ENCODE measurements at places on chromosomes 16 and 17. TPM values are rescaled to one million over a fixed set of nuclear protein-coding genes. Genes with fewer than 3 reads are reported as not detected.

The SOST gene
- not detected for total RNA-seq

The SLC9A5 gene
- total RNA-seq: 1.3 TPM

The TEKT5 gene
- 1.4 TPM for total RNA-seq

The CTRB1 gene
- total RNA-seq: not detected

The GAS2L2 gene
- total RNA-seq: not detected

The KCNAB3 gene
- total RNA-seq: not detected

GRCh38 chr17:12007466-12007865 is 10.2 kb upstream of the ZNF18 start:
- no peak for DNase-seq

GRCh38 chr16:87918338-87918737 is 18.0 kb downstream of the CA5A start:
- DNase-seq: peak; percentile 73

DNA sequence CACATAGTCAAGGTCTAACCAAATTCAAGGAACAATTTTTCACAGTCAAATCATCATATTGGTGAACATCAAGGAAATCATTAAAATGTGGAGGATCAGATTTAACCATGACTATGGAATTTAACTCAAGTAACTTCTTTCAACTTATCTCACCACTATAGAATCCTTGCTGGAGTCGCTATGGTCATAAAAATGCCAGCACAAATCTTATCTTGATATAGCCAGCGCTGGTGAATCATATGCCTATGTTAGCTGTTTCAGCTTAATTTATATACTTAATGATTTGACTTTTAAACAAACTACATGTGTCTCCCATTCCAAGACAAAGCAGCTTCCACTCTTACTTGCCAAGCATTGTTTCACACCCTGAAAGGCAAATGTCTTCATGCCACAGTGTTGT is 416.4 kb downstream of the CDH11 start:
- DNase-seq: no peak

GRCh38 chr17:78290721-78291120 is 59.3 kb downstream of the TMEM235 start:
- DNase-seq: no peak

DNA sequence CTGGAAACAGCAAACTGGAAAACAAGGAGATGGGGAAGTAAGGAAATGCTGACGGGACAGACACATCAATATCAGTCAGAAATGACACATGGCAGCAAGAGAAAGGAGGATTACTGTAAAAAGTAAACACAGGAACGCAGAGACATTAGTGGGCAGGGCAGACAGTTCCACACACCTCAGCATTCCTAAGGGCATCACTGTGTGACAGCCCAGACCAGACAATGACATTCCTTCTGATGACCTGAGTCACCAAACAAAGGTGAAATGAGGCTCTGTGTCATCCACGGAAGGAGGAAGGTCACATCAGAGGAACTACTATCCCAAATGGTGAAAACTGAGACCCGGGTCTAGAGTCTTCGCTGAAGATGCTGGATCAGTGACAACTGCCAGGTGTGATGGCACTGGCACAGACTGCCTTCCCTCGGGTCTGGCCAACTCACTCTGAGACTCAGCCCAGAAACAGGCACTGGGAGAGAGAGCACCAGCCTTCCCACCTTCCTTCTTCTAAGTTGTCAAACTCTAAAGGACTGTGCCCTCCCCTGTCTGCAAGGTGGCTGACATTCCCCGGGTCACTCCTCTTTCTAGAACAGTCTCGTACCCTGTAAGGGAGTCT is 36.7 kb downstream of the TK2 start:
- DNase-seq: peak; percentile 64

- no peak for DNase-seq
Observed at GRCh38 chr17:39946551-39947330, 16.1 kb upstream of the GSDMA start.

- DNase-seq: peak; percentile 52
Observed at GRCh38 chr17:63919311-63919723, 678 bp upstream of the GH1 start.

GRCh38 chr16:84988328-84989080 is 22.8 kb downstream of the ZDHHC7 start:
- DNase-seq: no peak

DNA sequence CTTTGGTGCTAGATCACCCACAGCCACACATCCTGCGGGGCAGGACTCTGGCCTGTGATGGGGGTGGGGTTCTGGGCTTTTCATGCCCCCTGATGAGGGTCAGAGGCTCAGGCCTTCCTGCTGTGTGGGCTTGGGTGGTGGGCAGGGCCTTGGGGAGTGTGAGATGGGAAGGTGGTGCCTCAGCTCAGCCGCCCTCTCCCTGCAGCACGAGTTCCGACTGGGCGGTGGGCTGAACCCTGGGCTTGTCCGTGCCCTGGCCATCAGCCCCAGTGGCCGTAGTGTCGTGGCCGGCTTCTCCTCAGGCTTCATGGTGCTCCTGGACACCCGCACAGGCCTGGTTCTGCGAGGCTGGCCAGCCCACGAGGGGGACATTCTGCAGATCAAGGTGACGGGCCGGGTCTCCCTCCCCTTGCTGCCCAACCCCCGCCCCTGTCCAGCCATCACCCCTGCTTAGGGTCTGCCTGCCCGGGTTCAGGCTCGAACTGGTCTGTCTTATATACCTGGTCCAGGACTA is 6.8 kb upstream of the SERPINF2 start:
- DNase-seq: no peak

- DNase-seq: peak; percentile 62
Observed at GRCh38 chr16:89720813-89721545, at the start of the genes VPS9D1 and ZNF276. Gene VPS9D1 (minus strand): TSS chr16:89720898. CDS start chr16:89720861, 37 bp downstream. Gene ZNF276 (plus strand): TSS chr16:89721537. CDS start chr16:89721641, 104 bp downstream.

GRCh38 chr17:28763804-28764266 is 20.0 kb downstream of the TRAF4 start:
- DNase-seq: peak; percentile 77

GRCh38 chr16:53132406-53132805 is 77.6 kb downstream of the CHD9 start:
- DNase-seq: no peak

DNA sequence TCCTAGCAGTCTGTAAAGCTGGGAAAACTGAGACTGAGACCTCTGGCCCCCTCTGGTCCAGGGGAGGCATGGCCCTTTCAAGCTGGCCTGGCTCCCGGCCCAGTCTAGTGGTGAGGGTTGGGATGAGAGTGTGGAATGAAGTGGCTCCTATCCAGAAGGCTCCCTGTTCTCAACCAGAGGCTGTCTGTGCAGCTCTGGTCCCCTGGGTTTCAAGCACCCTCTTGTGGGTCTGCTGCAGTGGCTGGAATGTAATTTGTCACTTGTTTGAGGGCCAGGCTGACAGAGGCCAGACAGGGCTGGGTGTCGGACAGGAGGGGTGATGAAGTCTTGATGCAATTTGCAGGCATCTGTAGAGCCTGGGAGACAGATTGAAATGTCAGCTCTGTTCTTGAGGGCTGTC is 22.1 kb upstream of the PHF12 start:
- peak; percentile 62 for DNase-seq

DNA sequence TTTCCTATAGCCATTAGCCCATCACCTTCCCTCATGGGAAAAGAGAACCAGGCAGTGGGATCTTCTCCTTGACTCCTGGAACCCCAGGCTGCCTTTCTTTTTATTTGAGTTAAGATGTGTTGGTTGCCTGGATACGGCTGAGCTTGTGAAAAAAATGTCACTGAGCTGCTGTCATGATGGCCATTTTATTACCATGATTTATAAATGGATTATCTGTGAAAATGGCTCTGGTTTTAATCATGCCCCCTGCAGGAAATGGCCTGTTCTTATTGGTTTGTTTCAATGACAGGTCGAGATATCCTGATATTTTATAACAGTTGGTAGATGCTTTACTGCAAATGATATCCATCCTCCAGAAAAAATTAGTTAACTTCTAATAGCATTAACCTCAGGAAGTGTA is 640.4 kb downstream of the CDH11 start:
- DNase-seq: peak; percentile 6

- no peak for DNase-seq
Observed at GRCh38 chr16:54817940-54818574, 112.6 kb upstream of the IRX5 start.

DNA sequence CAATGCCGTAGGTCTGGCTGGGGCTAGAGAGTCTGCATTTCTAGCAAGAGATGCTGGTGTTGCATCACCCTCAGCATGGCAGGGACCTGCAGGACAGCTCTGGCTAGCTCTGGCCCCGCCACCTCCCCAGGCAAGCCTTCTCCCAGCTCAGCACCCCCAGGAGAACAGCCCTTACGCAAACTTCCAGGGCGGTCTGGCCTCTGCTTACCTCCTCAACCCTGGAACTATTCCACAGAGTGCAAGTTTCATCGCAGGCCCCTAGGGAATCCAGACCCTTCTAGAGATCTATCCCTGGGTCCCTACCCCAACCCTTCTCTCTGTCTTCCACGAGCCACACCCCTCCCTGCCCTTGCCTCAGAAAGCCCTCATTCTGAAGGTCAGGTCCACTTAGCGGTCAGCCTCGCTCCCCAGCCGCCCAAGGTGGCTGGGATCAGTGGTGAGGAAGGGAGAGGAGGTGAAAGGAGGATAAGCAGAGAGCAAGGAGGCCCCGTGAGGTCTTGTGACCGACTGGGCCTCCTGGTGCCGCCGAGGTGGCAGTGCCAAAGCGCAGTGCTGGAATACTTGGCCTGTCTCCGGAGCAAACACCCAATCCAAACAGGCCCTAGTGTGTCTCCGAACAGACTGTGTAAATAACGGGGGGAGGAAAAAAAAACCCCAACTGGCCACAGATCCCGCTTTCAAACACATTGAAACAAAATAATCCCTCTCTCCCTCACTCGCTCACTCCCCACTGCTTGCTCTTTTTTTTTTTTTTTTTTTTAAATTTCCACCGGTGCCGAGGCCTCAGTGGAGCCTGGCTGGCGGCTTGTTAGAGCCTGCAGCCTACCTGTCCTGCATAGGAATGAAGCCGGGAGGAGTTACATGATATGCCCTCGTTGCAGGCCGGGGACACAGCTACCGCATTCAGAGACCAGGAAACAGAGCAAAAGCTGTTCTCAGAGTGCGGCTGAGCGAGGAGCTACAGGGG is 380.9 kb downstream of the SOX9 start:
- DNase-seq: no peak

- no peak for DNase-seq
Observed at GRCh38 chr17:58503866-58504265, 10.6 kb downstream of the MTMR4 start.

DNA sequence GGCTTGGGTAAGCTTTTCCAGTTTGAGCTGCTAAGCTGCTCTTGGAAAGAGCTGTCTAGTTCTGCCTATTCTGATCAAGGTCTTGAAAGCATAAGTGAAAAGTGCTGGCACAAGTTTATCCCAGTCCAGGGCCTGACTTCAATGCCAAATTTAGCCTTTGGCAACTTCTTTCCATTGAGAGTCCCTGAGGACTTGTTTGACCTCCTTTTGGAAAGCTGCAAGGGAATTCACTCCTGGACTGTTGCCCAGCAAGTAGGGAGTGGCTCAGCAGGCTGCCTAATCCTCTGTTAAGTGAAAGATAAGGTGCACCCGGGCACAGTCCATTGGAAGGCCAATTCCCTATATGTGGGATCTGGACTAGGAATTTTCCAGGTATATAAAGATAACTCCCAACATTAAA is 16.0 kb upstream of the TANC2 start:
- peak; percentile 83 for DNase-seq

DNA sequence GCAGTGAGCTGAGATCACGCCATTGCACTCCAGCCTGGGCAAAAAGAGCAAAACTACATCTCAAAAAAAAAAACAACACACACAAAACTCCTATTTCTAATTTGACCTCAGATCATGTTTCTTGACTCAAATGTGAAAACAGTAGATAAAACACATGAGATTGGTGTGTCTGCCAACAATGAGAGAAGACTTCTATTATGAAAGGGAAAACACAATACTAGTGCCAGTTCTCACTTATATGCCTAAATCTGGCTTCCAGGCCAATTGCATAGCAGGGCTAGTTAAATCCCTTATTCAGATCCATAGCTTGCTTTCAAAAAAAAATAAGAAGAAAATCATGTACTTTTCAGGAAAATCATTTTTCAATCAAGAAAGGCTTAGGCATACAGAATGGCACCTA is 39.4 kb downstream of the AP1G1 start:
- DNase-seq: no peak

DNA sequence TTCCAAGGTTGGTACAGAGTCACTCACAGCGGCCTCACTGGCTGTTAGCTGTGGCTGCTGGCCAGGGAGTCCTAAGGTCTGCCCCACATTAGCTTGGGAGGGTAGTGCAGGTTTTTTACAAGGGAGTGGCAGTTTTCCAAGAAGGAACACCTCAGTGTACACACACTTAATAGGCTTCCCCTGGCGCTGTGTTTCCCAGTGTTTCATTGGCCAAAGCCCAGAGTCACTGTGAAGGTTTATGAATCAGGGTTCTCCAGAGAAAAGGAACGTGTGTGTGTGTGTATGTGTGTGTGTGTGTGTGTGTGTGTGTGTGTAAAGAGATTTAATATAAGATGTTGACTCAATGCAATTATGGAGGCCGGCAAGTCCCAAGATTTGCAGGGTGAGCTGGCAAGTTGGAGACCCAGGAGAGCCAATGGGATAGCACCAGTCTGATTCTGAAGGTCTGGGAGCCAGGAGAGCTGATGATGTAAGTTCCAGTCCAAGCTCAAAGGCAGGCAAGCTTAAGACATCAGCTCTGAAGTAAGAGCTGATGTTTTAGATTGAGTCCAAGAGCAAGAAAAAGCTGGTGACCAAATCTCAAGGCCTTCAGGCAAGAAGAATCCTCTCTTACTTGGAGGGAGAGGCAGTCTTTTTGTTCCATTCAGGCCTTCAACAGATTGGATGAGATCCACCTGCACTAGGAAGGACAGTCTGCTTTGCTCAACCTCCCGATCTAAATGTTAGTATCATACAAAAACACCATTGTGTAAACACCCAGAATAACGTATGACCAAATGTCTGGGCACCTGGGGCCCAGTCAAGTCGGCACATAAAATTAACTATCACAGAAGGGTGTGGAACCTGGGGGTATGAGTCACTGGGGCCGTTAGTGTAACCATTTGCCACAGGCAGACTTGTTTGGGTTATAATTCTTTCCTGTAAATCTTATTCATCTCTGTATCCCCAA is 206.8 kb downstream of the PRKCA start:
- peak; percentile 96 for DNase-seq

- no peak for DNase-seq
Observed at GRCh38 chr17:27649929-27650328, 18.9 kb downstream of the LGALS9 start.

DNA sequence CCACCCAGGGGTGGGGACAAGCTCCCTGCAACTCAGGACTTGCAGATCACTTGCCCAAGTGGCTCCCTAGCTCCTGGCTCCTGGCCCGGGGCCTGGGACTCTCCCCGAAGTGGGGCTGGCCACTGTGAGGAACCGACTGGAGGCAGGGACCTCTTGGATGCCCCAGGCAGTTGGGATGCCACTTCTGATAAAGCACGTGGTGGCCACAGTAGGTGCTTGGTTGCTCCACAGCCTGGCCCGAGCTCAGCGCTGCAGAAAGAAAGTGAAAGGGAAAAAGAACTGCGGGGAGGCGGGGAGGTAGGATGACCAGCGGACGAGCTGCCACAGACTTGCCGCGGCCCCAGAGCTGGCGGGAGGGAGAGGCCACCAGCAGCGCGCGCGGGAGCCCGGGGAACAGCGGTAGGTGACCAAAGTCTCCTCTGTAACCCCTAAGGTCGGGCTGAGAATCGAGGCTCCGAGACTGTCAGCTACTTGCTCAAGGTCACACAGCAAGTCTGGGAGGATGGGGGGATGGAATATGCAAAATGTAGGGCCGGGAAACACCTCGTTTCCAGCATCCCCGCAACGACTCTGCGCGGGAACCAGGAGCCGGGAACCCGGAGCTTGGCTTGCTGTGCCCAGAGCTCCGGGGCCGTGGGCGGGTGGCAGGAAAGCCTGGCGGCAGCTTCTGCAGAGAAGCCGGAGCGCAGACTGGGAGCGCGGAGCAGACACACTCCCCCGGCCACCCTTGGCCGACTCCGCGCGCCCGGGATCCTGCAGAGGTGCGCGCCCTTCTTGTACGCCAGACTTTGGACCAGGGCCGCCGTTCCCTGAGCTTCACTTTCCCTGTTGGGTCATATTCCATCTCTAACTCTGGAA is 1.9 kb downstream of the CIITA start:
- peak; percentile 77 for DNase-seq
